ENCODE measurements at places on chromosomes 6 and 20.

GRCh38 chr6:2853769-2854395 lies 12.2 kb upstream of the SERPINB1 start:
- peak; percentile 62 for DNase-seq

- no peak for DNase-seq
These were observed 874.2 kb downstream of the TFAP2A start for GRCh38 chr6:9540534-9541126.

DNA sequence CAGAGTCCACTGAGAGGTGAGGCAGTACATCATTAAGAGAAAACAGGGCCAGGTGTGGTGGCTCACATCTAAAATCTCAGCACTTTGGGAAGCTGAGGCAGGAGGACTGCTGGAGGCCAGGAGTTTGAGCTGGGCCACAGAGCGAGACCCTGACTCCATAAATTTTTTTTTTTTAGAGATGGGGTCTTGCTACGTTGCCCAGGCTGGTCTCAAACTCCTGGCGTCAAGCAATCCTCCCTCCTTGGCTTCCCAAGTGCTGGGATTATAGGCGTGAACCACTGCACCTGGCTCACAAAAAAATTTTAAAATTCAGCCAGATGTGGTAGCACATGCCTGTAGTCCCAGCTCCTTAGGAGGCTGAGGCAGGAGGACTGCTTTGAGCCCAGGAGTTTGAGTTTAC lies 17.3 kb downstream of the PPIL1 start:
- no peak for DNase-seq

- DNase-seq: peak; percentile 57
These were observed 518 bp downstream of the PEX6 start for GRCh38 chr6:42978487-42978838.

DNA sequence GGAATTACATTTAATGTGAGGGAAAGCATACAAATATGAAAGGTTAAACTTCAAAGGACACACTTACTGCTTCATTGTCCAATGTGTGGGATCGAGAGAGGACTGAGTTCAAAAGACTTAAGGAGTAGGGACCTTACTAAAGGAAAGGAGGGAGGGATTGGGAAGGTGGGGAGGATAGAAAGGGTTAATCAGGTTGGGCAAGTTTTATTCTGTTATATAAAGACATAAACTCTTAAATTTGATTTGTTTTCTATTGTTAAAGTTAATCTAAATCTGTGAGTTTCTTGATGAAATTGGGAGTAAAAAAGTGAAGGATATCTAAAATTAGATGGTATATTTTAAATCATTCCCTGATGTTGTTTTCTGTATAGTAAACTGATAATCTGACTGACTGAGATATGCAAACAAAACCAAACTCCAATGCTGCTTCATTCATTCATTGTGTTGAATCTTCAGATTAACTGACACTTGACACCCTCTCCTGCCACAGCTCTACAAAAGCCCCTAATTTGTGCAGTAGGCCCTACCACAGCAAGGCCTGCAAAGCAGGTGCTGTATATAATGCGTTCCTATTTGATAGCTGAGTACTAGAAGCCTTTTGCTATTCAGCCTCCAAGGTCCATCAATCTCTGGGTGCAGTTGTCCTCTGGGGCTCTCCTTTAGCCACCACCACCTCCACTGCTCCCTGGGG lies 1.3 kb upstream of the UBE2J1 start:
- DNase-seq: no peak

GRCh38 chr6:149905371-149905910 lies 7.5 kb upstream of the RAET1E start:
- DNase-seq: no peak

DNA sequence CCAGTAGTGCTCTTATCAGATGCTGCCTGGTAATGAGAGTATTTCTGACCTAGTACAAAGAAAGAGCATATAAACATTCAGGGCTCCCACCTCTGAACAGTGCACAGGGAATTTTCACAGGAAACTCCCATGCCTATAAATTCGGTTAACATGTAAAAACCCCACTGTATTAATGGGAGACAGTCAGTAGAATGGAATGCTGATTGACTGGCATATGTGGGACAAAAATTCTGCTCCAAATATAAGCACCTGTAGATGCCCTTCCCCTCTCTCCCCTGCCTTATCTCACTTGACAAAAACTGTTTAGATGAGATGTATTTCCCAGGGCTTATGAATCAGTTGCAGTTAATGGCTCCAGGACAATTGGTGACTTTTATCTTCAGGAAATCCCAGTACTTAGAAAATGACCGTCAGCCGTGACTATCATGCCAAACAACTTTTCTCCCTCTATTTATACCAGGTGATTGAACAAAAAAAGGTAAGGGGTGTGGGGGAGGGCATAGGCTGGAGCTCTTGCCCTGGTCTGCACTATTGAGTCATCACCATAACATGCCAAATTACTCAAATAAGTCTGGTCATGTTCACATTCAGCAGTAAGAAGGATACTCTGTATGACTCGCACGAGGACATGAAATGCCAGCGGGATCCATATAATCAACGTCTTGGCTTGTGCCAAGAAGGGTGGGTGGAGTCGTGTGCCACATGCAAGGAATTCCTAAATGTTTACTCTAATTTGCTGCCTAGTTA lies 176.4 kb upstream of the BMP2 start:
- no peak for DNase-seq

- DNase-seq: no peak
These were observed 368.8 kb upstream of the SASH1 start for GRCh38 chr6:147973806-147974205.

GRCh38 chr6:165729307-165729936 lies 66.4 kb upstream of the PDE10A start:
- no peak for DNase-seq

DNA sequence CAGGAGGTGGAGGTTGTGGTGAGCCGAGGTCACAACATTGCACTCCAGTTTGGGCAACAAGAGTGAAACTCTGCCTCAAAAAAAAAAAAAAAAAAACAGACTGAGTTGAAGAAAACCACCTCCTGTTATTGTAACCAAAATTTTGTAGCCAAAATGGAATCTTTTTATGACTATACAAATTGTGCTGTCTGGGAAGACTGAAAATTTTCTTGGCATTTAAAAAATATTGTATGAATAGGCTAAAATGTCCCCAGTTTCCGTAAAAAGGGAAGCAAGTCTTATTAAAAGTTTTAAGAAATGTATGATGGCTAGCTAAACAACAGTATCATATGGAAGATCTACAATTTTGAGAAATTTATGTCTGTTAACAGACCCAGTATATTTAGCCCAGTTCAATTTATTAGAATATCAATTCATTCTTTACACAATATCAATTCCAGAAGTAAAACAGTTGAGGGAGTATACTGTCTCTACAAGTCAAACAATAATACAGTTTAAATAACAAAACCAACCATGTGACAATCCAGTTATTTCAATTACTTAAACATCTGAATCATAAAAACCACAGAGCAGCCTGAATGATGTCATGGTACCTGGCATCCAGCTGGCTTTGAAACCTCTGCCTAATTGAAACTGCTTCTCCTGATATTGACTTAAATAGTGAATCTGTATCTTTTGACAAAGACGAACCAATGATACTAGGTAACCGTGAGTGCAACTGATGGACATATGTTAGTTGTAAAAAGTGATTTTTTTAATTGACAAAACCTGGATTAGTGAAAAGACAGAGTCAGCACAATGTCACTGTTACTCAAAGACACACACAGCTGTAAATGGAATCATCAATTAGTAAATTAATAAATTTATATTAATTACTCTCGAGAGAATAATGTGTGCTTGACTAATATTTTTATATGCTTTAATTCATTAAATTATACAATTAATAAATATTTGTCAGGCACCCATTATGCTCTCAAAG lies 166.6 kb upstream of the MARCKS start:
- no peak for DNase-seq

- no peak for DNase-seq
These were observed 494.7 kb upstream of the SLC35B3 start for GRCh38 chr6:8930009-8930408.

DNA sequence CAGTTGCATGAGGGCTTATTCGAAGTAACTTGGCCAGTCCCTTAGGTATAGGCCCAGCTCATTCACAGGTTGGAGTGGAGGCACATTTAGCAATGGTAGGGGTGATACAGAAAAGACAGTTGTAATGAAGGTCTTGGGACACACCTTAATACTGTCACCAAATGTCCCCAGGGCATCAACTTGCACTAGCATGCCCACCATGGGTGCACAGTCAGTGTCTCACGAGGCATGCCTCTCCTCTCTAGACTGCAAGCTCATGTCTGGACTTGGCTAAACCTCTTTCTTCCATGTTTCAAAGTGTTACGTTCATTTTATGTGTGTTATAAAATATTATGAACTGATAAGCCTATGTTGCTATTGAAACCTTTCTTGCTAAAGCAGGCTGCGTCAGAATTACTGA lies 124.0 kb upstream of the ECI2 start:
- no peak for DNase-seq

DNA sequence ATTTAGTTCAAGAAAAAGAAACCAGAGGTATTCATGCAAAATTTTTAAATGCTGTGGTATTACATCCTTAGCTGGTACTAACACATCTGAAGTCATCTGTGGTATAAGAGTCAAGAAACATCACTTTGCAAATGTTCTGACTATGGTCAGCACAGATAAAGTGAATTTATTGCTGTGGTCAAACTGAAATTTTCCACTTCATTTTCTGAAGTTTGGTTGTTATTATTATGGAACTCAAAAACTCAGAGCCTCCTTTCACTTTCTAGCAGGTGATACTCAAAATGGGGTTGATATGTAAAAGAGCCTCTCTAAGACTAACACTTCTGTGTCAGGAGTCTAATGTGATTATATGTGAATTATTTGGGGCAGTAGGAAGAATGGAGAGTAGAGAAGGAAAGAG lies 257.8 kb downstream of the RNGTT start:
- DNase-seq: no peak

DNA sequence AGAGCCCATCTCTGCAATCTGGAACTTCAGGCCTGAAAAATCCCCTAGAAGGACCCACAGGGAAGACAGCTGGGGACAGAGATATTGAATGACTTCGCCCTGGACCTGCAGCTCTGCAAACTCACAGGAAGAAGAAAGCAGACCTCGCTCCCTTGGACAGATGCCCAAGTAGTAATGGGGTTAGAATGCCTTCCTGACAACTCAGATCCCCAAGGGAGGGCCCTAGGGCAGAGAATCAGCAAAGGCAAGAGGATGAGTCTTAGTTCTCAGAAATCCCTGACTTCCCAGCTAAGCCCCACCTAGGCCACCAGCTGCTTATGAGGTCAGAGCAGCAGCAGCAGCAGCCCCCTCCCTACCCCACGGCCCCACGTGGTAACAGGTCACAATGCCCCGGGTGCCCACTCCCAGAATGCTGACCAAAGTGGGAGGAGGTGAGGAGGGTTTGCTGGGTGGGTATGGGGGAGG lies at the start of gene C20orf141:
Gene C20orf141, plus strand, starts transcription at position 401 of the 465 bp plus-strand sequence. CDS start 198 bp downstream, outside the sequence.
- DNase-seq: no peak

DNA sequence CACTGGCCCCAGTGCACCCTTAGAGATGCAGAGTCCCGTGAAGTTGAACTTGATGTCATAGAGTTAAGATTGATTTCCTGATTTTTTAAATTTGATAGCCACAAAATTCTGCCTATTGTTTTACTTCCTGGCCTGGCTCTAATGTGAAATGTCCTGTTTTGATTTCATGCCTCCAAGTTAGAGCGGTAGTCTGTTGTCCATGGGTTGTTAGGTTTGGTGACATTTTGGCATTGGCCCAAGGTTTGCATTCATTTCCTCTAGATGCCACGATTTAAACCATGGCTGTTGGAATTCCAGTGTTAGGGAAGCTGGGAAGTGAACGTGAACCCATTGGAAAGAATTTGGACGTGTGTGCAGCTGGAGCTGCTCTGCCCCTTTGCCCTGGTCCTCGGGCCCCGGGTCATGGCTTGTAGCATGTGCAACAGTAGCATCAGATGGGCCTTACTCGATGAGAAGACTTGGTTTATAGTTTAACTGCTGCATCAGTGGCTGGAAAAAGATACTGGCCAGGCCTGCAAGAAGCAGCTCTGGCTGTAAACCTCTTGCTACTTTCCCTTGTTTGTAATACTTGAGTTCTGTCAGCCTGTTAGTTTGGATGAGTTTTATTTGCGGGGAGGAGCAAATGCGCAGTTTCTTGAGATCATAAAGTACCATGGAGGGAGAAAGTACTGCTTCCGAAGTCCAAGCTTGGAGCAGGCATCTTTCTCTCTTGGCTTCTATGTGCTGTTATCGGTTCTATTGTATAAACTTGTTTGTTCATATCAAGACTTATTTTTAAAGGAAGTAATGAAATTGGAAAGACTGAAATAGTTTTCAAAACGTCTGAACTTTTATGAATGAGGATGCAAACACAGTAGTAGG lies 121.4 kb upstream of the CLDN20 start:
- DNase-seq: no peak

DNA sequence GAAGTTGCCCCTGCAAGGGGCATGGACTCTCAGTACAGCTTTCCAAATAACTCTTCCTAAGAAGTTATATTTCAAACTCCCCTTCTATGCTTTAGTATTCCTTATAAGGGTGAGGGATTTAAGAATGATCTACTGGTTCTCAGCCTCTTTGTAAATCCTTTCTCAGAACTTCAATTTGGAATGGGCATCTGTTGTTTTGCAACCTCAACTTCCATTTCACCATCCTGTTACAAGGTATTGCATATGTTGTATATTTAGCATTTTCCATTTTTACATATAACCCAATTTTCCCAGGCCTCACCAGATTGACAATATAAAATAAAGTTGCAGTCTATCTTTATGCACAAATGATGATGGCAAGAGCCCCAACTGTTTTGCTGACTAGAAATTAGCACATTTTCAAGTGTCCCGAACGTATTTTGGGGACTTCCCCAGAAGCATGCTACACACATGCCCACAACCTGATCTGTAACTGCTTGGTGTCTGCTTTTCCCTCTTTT lies 154.9 kb upstream of the CARMIL1 start:
- DNase-seq: no peak

DNA sequence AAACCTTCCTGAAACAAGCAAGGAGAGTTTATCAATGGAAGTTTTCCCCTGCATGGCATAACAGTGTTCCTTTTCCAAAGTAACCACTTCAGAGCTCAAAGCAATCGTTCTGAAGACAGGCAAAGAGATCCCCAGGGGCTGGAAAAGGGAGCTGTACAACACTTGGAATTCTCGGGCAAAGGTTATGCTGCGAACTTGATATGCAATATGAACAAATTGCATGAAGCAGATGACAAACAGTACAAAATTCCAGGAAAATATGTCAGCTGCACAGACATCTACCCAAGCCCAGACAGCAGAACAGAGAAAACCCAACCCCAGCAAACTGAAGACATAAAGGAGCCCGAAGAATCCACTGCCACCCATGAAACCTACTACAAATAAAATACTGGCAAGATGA lies 18.4 kb downstream of the POPDC3 start:
- no peak for DNase-seq

DNA sequence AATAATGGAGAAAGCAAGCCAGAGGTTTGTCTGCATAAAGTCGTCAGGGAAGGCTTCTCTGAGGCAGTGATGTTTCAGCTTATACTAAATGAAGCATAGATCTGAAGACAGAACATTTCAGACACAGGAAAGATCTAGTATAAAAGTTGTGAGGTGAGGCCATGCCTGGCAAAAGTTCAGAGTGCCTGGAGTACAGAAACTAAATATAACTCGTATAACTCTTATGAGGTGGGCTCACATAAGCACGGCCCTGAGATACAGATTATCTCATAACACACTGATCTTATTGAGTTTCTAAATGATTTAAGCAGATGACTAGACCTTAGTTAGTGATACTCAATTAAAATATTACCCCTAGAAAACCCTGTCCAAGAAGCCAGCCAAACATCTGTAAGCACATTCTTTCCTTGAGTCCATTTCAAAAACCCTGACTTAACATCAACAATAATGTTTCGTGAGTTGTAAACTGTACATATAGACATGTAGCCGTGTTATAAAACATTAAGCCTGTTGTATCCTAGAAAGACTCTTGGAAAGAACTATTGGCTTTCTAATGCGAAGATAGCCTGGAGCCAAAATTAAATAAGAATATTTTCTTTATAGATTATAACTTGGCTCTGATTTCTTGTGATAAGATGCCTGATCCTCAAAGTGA lies 667.6 kb downstream of the TENT5A start:
- no peak for DNase-seq

Data from right forelimb (tissue), 1 donor.